ENCODE measurements at places on chromosomes 12 and 14.

GRCh38 chr14:101506211-101506925 lies 54.9 kb upstream of the DIO3 start:
- DNase-seq: no peak

GRCh38 chr12:72271451-72272090 lies 599 bp upstream of the TRHDE start:
- no peak for DNase-seq

GRCh38 chr12:64137117-64137516 lies 85.0 kb downstream of the KICS2 start:
- no peak for DNase-seq

- DNase-seq: no peak
Observed at GRCh38 chr12:51972422-51972812, 20.9 kb downstream of the ACVR1B start.
